ENCODE measurements at places on chromosomes 2 and 18. TPM values are rescaled to one million over a fixed set of nuclear protein-coding genes. Genes with fewer than 3 reads are reported as not detected.

DNA sequence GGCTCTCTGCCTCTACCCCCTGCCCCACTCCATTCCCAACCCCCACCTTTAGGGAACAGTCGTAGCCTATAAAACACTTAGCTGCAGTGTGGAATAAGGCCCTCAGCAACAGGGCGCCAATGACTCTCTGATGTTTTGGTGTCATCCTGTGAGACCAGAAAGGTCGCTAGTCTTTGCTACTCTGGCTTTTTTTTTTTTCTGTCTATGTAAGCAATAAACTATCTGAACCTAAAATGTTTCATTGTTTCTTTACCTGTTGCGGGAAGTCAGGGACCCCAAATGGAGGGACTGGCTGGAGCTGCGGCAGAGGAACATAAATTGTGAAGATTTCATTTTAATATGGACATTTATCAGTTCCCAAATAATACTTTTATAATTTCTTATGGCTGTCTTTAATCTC, 154.6 kb downstream of the COPS8 start:
- DNase-seq = no peak

- no peak for DNase-seq
Observed at GRCh38 chr18:24754583-24755253, 294.3 kb downstream of the HRH4 start.

DNA sequence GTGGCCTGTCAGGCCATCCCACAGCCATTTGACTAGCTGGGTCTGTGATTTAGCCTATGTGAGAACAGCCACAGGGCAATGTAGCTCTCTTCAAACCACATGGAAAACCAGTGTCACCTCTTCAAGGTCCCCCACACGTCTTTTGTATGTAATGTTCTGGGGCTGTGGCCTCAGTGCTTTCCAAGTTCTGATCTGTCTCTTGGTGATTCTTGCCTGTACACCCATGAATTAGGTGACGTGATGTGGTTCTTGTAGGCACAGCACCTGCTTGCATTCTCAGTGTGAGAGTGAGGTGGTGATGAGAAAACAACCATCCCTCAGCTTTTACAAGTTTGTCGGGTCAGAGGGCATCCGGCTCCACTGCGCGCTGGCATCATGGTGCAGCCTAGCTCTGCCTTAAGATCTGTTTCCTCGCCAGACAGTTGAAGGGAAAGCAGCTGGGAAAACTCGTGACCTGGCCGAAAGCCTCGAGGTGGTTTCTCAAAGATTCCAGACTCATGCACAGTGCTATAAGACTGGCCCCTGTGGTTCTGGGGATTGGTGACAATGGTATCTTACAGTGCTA, 125.8 kb downstream of the TANC1 start:
- DNase-seq = no peak

- no peak for DNase-seq
Observed at GRCh38 chr2:134282629-134283400, 28.9 kb downstream of the MGAT5 start.

DNA sequence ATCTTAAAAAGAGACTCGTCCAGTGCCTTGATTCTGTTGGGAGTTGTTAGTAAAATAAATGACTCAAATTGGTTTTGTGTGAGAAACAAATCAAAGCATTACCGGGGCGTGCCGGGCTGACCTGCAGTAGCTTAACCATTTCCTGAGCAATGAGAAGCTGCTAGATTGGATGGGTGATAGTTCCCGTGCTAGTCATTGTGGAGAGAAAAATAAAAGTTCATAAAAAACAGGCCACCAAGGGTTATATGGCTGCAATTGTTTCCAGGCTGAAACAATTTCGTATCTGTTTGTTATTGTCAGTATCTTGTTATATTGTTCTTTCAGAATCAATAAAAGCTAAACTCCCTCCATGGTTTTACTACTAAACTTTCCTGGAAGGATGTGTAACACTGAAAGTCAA, 314.4 kb downstream of the MTX2 start:
- DNase-seq = no peak

DNA sequence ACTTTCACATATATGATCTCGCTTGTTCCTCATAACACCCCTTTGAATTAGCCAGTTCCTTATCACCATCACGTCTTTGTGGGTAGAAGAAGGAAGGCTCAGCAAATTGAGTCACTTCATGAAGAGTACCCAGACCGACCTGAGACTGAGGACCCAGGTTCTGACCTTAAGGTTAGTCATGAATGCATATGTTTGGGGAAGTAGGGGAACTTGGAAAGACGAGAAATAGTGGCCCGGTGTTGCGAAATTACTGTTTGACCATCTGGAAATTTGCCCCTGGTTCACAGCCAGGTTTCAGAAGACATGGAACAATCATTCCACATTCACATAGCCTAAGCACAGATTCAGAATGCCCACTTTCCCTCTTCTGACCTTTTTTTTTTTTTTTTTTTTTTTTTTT, 59.8 kb downstream of the MEIS1 start:
- DNase-seq = no peak

- no peak for DNase-seq
Observed at GRCh38 chr18:48554610-48555400, 16.0 kb downstream of the CTIF start.

DNA sequence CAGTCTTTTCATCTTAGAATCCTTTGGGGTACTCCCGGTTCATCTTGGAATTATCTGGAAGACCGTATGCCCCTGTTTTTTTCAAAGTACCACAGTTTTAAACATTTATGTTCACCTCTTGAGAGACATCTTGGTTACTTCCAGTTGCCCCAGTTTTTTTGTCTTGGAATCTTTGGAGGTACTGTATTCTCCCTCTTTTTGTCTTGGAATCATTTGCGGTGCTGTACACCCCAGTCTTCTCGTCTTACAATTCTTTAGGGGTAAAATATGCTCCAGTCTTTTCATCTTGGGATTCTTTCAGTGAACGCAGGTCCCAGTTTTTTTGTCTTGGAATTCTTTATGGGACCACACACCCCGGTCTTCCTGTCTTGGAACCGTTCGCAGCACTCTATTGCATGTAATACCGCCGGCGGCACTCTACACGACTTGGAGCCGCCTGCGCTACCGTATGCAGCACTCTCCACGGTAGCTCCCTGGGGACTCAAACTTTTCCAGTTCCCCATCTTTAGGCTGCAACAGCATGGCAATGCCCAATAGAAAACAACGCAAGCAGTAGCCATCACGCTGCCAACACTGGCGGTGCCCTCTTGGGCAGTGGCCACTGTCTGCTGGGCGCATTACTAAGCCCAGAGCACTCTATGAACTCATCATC, 21.2 kb upstream of the ZDBF2 start:
- DNase-seq = no peak

- DNase-seq = no peak
Observed at GRCh38 chr18:10566390-10566789, 40.6 kb downstream of the NAPG start.

GRCh38 chr2:219918944-219919343, 291.5 kb downstream of the SLC4A3 start:
- no peak for DNase-seq

- no peak for DNase-seq
Observed at GRCh38 chr2:164535280-164536025, 85.8 kb downstream of the GRB14 start.

- no peak for DNase-seq
Observed at GRCh38 chr2:15942711-15943345, 2.5 kb downstream of the MYCN start.

- DNase-seq = no peak
Observed at GRCh38 chr2:241741016-241741415, 6.6 kb downstream of the D2HGDH start.

DNA sequence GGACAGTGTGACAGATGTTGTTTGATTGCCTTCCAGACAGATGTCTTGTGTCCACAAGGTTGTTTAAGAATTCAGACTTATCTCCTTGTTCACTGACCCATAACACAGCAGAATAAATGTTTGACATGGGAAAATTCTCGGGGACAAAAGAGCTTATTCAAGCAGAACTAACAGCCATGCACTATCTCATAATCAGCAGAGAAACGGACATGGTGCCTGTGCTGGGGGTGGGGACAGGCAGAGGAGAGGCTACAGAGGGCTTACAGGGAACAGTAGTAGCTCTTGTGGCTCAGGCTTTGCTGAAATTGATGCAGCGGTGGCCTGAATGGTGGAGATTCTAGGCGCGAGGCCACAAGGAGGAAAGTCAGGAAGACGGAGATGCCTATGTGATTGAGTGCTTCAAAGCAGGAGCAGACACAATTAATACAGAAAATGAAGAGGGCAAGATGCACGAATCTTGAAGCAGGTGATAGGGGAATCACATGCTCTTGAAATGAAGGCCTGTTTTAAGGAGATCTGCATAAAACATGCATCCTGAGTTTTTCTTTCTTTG, 62.0 kb upstream of the CAB39 start:
- peak; percentile 29 for DNase-seq

DNA sequence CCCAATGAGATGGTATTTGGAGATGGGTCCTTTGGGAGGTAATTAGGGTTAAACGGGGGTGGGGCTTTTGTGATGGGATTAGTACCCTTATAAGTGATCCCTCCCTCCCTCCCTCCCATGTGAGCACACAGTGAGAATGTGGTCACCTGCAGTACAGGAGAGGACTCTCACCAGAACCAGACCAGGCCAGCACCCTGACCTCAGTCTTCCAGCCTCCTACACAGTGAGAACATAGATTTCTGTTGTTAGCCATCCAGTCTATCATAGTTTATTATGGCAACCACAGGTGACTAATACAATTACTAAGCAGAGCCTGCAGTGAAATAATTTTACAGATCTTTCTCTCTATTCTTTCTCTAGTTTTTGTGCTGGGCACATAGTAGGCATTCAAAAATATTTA, 137.7 kb upstream of the PKDCC start:
- DNase-seq = no peak

- no peak for DNase-seq
Observed at GRCh38 chr2:201656740-201657139, 13.4 kb upstream of the TMEM237 start.

GRCh38 chr2:121998751-121999150, 243.3 kb downstream of the TSN start:
- DNase-seq = no peak

- no peak for DNase-seq
Observed at GRCh38 chr2:77325395-77325794, 196.8 kb downstream of the LRRTM4 start.

INO80D gene
- 18.8 TPM for total RNA-seq

REG3A gene
- not detected for total RNA-seq

KIAA2012 gene
- 0.07 TPM for total RNA-seq

RGPD8 gene
- total RNA-seq = 4.3 TPM

MRO gene
- 0.23 TPM for total RNA-seq

FRZB gene
- total RNA-seq = 32.9 TPM
